ENCODE measurements at places on chromosomes 5 and 9. TPM values are rescaled to one million over a fixed set of nuclear protein-coding genes. Genes with fewer than 3 reads are reported as not detected.

DNA sequence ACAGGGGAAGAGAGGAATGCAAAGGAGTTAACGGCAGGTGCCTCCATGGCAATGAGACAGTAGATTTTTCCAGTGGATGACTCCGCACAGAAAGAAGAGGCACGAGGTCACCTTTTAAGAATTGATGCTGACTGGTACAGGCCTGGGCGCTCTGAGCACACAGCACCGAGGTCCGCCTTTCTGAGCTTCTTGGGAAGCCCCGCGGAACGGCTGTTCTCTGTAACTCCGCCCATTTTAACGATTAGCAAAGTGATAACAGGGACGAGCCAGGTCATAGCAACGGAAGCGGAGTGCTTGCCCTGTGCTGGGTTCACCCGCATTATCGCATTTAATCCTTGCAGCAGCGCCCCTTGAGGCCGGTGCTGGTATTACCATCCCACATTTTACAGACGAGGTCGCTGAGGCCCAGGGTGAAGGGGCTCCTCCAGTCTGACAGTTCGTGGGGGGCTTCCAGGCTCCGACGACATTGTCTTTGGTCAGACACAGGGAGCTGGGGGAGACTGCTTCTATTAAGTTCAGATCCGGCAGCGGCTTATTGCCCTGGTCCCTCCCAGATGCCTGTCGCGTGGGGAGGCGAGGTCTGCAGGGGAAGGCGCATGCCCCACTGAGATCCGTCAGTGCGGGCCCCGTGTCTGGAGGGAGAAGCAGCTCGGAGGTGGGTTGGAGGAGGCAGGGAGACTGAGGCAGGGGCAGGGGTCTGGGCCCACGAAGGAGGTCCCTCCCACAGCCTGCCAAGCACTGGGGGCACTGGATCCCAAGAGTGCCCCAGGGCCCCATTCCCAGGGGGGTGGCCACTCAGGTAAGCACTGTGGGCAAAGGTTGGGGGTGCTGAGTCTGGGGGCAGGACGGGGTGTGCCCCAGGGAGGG, 22.3 kb upstream of the HMCN2 start:
- no peaks in the 10 kb centered on the region for H3K36me3 ChIP-seq
- DNase-seq: peak; percentile 77
- H3K27ac ChIP-seq: no peak overlapping the region
- H3K27me3 ChIP-seq: no peaks in the 10 kb centered on the region
- peaks cover 16% of the 10 kb centered on the region for H3K4me1 ChIP-seq

- no peak for DNase-seq
- no peaks in the 10 kb centered on the region for H3K27me3 ChIP-seq
- H3K4me1 ChIP-seq: no peaks in the 10 kb centered on the region
- H3K36me3 ChIP-seq: no peaks in the 10 kb centered on the region
- H3K4me3 ChIP-seq: no peak overlapping the region
- H3K27ac ChIP-seq: no peak overlapping the region
Measured at GRCh38 chr9:88781628-88782391, 209.5 kb upstream of the S1PR3 start.

- H3K27ac ChIP-seq: no peak overlapping the region
- no peaks in the 10 kb centered on the region for H3K4me1 ChIP-seq
- H3K4me3 ChIP-seq: no peak overlapping the region
Measured at GRCh38 chr5:149853331-149853648, 91.3 kb downstream of the PDE6A start.

- H3K4me1 ChIP-seq: no peaks in the 10 kb centered on the region
- no peaks in the 10 kb centered on the region for H3K27me3 ChIP-seq
- no peak for DNase-seq
Measured at GRCh38 chr9:126306071-126306647, 20.5 kb upstream of the MVB12B start.

- DNase-seq: no peak
- no peaks in the 10 kb centered on the region for H3K4me1 ChIP-seq
- no peak overlapping the region for H3K27ac ChIP-seq
Measured at GRCh38 chr9:6272229-6272598, 56.0 kb upstream of the TPD52L3 start.

DNA sequence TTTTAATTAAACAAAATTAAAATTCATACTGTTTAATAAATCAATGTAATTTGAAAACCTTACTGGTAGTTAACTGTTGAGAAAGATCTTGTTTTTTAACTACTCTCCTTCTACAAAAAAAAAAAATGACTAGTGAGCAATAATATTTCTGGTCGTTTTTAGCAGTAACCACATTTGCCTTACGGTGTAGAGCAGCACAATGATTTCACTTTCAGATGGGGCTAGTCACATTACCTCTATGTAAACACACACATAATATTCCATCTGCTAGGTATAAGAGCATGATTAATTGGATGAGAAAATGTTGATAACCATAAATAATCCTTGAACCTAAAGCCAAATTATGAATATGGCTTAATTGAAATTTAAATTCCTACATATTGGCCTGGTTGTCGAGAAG, 198.1 kb downstream of the CHSY3 start:
- H3K4me3 ChIP-seq: no peak overlapping the region
- no peak overlapping the region for H3K27ac ChIP-seq
- no peaks in the 10 kb centered on the region for H3K36me3 ChIP-seq
- H3K4me1 ChIP-seq: no peaks in the 10 kb centered on the region

DNA sequence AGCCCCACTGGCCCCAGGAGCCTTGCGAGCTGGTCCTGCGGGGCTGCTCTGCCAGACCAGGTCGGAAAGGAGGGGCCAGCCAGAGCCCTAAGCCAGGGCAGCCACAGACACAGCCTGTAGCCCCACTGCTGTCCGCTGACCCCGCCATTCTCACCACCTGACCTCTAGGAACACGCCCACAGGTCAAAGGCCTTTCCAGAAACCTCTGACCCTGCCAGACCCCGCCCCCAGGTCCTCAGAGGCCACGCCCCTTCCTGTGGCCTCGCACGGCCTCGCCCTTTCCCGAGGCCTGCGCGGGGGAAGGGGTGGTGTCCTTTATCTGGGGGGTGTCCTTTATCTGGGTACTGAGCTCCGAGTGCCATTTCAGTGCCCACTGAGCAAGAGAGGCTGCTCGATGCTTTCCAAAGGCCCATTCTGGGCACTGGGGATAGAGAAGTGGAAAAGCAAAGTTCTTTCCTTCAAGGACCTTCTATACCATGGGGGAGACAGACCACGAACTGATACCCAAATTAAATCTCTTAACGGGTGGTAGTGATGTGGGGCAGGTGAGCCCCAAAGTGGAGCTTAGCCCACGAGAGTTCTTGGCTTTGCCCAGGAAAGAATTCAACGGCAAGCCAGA, 46.5 kb downstream of the P4HA2 start:
- DNase-seq: no peak
- no peak overlapping the region for H3K27ac ChIP-seq
- H3K27me3 ChIP-seq: no peaks in the 10 kb centered on the region
- H3K4me3 ChIP-seq: no peak overlapping the region

DNA sequence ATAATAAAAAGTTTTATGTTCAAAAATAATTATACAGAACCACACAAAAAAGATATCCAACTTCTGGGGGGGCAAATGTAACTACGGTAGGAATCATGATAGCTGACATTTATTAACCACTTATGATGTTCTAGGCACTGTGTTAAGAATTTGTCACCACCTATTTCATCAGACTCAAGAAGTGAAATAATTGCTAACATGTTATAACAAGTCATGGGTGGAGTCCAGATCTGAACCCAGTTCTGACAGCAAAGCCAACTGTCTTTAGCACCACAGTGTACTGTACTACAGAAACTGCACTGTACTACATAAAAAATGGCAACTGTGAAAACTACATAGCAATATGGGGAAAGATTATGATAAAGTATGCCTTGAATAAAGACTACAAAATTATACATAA, 3.0 kb upstream of the SAP30L start:
- H3K27ac ChIP-seq: no peak overlapping the region
- no peaks in the 10 kb centered on the region for H3K4me1 ChIP-seq
- H3K36me3 ChIP-seq: peaks cover 5% of the 10 kb centered on the region
- no peak for DNase-seq
- H3K4me3 ChIP-seq: no peak overlapping the region
- H3K27me3 ChIP-seq: no peaks in the 10 kb centered on the region

DNA sequence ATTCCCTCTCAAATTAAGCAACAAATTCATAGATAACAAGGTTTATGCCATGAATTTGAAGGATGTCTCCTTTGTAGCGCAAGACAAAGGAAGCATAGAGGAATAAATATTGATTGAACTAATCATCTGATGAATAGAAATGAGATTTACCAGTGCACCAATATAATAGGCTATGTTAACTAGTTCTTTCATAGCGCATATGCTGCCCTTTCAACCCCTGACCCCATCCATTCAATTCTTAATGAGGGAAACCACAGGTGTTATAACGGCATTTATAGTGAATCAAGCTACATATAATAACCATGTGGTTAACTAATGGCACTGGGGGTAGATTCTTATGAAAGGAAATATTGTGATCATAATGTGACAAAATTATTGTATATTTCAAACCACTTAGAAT, 6.5 kb downstream of the RORB start:
- H3K4me1 ChIP-seq: no peaks in the 10 kb centered on the region
- no peak for DNase-seq
- no peaks in the 10 kb centered on the region for H3K36me3 ChIP-seq
- H3K27ac ChIP-seq: no peak overlapping the region
- H3K4me3 ChIP-seq: no peak overlapping the region

The CDH6 gene
- polyA plus RNA-seq: not detected

DNA sequence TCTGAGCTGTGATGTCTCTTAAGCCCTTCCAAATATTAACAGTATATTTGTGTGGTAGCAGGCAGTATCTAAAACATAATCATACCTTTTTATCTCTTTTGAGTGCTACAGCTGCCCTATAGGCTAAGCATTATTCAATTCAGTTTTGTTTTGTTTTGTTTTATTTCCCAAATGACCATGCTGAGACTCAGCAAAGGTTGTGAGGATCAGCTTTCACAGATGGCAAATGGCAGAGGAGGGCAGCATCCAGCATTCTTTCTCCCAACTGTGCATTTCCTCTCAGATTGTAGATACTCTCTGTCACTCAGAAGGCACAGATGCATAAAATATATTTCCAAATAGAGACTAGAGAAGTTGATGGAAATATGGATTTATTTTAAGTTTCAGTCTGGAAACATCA, 90.7 kb downstream of the DAPK1 start:
- H3K4me3 ChIP-seq: no peak overlapping the region
- no peak for DNase-seq
- H3K4me1 ChIP-seq: no peaks in the 10 kb centered on the region
- no peaks in the 10 kb centered on the region for H3K27me3 ChIP-seq
- H3K27ac ChIP-seq: no peak overlapping the region
- H3K36me3 ChIP-seq: no peaks in the 10 kb centered on the region
